ENCODE measurements at places on chromosomes 1 and 21.

DNA sequence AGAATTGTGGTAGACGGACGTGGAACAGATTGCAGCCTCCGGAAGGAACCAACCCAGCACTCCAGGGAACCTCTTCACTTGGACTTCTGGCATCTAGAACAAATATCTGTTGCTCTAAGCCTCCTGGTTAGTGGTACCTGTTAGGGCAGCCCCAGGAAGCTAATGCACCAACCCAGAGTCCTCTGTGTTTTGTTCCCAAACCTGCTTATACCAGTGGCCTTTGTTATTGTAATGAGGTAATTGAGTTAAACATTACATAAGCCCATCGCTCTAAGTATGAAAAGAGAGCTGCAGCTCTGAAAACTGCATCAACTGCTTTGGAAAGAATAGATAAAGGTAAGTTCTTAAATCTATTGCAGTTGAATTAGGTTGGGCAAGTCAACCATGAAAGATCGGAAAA is 516.7 kb downstream of the NPHP4 start:
- no peak for DNase-seq

DNA sequence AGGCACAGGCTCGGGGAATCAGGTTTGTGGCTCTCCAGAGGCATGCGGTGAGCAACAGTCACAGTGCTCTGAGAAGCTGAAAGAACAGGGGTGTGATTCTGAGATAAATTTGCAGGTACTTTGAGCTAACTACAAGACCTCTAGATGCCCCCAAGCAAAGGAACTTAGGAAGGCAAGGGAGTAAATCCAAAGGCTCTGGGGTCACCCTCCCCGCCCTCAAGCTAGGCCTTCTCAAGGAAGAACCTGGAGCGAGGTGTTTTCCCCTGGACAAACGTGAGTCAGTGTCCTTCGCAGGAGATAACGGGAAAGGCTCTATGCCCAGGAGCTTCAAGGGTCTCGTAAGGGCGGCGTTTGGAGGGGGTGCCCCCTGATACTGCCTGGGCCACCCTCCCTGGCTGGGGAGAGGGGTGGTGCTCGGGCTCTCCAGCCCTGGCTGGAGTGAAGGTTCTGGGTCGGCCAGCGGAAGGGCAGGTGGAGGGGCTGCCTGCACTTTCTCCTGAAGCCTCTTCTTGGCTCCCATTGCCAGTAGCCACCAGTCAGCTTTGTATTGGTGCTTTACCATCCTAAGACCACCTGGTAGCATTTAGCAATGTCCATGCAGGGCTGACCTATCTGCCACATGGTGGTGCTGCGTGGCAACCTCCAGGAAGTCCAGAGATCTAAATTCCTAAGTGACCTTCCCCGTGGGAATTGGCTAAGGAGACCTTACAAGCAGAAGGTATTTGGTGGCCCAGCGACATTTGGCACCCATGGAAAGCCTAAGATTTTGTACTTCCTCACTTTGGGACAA is 44.0 kb downstream of the GPR161 start:
- DNase-seq, result no peak

DNA sequence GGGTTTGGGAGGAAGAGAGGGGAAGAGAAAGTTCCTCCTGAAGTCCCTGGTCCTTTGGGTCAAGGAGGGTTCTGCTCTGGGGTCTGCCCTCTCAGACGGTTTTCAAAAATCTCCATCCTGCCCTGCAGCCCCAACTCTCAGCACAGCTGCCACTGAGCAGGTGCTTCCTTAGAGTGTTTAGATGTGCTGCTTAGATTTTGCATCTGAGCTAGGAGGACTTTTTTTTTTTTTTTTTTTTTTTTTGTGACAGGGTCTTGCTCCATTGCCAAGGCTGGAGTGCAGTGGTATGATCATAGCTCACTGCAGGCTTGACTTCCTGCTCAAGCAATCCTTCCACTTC is 324.9 kb upstream of the POU3F1 start:
- DNase-seq, result no peak

DNA sequence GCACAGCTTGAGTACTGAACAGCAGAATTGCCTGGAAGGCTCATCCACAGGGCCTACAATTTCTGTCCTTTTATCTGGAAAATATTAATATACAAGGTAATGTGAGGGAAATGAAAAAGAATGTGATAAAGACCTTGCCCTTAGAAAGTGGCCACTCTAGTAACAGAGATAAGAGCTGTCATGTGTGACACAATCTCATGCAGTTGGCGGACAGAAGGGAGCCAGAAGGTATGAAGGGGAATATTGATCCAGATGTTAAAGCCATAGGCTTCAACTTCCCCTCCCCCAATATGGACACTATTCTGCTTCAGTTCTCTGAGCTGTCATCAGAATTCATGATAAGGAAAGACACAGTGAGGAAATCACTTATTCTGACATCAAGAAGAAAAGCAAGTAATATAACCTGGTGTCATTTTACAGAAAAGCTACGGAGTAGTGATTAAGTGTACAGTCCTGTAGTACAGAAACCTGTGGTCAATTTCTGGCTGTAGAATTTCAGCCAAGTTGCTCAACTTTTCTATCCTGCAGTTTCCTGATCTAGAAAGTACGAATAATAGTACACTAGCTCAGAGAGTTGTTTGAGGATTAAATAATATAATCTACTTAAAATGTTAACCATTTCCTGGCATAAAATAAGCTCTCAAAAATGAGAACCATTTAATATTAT is 572.1 kb downstream of the DPYD start:
- DNase-seq, result no peak

GRCh38 chr1:223652436-223652941 is 13.0 kb downstream of the CAPN8 start:
- DNase-seq, result no peak

GRCh38 chr21:27333096-27333495 is 366.2 kb upstream of the ADAMTS5 start:
- no peak for DNase-seq

DNA sequence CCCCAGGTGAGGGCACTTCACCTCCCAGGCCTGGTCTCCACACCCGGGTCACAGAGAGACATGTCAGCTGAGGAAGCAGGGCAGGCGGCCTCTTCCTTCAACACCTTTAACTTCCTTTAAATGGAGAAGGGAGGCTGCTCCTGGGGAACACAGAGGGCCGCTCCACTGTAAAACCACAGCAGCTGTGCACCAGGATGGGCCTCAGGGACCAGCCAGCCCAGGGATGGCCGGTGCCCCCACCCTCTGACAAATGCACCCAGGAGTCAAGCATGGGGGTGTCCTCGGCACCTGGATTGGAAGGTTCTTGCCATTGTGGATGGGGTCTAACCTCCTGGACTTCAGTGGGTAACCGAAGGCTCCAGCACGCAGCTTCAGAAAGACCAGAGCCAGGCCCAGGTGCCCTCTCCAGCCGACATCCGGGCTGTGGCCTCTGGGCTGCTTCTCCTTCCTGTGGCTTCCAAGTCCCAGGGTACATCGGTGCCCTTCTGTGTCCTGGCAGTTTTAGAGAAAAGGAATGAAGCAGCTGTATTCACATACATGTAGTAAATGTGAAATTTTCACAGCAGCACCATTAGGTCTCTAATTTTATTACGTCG is 121.7 kb upstream of the COL6A1 start:
- DNase-seq, result no peak

DNA sequence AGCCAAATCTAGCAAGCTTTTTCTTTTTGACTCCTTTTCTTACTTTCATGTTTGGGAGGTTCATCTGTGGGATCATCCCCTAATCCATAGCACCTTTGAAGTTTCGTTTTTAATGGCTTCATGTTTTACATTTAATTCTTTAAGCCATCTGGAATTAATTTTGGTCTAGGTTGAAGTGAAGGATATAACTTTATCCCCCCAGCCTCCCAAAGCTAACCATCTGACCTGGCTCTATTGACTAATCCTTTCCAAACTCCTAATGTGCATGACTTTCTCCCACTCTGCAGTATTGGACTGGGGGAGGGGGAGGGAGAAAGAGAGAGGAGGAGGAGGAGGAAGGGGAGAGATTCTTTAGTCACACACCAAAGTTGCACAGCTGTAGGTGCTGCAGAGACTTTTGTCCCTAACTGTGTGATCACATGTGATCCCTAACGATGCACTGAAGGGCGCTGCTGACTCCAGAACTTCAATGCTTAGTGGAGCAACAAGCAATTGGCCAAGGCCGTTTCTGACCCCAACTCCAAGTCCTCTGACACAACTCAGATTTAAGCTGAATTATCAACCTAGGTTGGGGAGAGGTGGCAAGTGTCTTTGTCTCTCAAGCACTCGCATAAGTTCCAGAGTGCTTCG is 191.6 kb downstream of the HUNK start:
- no peak for DNase-seq

DNA sequence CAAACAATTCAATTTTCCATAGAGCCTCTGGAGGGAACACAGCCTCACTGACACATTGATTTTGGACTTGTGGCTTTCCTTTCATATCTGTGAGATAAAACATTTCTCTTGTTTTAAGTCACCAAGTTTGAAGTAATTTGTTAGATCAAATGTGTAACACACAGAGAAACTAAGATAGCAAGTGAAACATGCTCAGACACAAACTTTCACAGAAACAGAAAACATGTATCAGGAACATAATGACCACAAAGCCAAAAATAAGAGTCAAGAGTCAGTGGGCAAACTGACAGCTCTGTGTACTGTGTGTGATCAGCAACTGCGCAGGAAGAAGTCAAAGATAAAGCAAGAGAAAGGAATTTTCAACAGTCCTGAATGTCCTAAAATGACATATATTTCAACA is 1237.5 kb downstream of the AMY1C start:
- DNase-seq, result no peak

- DNase-seq, result no peak
These were observed 12.2 kb downstream of the AMY1C start for GRCh38 chr1:103761896-103762295.

DNA sequence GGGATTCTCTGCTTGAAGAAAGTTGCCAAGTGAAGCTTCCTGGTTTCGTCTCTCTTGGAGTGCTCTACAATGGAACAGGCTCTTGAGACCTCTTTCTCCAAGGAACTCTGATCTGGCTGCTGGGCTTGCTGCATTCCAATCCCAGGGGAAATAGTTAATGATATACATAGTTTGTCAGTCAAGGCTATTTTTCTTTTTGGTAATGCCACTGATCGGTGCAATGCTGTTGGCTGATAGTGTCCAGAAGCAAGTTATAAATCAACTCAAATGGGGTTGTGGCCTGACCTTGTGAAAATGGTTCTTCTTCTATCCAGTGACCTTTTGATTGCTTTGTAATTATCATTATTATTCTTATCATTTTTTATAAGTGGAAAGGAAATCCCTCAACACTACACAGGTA is 48.4 kb upstream of the TNFSF18 start:
- no peak for DNase-seq

GRCh38 chr1:239954836-239955235 is 136.8 kb upstream of the FMN2 start:
- no peak for DNase-seq

GRCh38 chr1:214455479-214455878 is 95.9 kb downstream of the PTPN14 start:
- DNase-seq, result no peak

DNA sequence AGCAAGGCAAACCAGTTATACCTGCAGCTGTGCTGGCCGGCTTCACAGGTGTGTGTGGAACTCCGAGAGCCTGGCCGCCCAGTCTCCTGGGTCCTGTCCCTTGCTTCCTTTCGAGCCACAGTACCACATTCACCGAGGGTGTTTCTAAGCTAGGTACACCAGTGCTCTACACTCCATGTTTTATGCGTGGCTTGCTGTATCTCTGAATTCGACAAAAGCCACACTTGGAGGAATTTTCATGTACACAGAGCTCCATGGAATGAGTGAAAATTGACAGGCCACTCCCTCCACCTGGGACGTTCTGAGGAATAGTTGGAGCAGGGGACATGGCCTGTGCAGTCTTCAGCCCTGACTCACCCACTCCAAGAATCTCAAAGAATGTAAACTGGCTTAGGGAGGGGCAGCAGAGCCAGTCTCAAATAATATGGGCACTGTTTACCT is 14.0 kb downstream of the ETS2 start:
- DNase-seq, result no peak

GRCh38 chr1:226862890-226863289 is 7.5 kb upstream of the PSEN2 start:
- no peak for DNase-seq

GRCh38 chr1:64956010-64956640 is 10.2 kb downstream of the JAK1 start:
- no peak for DNase-seq

DNA sequence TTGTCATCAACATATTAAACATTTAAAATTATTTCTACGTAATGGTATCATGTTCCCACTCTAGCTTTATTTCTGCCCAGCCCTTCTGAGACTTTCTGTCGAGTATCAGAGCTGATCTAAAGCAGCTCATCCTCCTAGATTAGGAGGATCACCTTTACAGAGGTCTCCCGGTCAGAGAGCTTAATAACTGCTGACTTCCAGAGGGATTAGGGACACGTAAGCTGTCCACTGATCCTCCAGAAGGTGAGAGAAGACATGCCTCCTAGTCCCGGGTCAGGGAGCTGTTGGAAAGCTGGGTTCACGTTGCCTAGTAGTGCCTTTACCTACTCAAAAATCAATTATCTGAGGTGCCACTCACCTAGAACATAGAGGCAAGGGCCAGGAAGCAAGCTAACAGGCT is 31.2 kb upstream of the NADK start:
- no peak for DNase-seq

GRCh38 chr1:149936170-149936991 is at the start of gene MTMR11:
Gene MTMR11, minus strand, starts transcription at chr1:149936879. Its CDS starts 232 bp downstream, at chr1:149936647.
- DNase-seq, result no peak

- no peak for DNase-seq
These were observed 49.5 kb downstream of the FGGY start for GRCh38 chr1:59346429-59346828.

- no peak for DNase-seq
These were observed 18.1 kb upstream of the PGD start for GRCh38 chr1:10380594-10381275.

GRCh38 chr1:234845836-234846235 is 235.9 kb upstream of the IRF2BP2 start:
- DNase-seq, result no peak

DNA sequence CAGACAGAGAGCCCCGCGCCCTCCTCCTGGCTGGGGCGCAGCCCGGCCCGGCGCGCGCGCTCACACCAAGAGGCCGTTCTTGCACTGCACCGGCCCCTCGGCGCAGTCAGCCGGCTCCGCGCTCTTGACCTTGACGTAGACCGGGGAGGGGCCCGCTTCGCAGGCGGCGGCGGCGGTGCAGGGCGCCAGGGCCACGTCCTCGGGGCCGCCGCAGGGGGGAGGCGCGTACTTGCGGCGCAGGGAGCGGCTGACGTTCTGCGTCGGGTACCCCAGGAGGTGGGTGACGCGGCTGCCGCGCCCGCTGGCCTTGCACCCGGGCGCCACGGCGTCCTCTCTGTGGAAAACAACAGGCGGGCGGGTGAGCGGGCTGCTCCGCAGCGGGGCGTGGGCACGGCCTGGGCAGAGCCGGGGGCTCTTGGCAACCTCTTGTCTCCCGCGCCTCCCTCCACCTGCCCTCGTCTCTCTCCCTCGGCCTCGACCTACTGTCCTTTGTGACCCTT is 7.7 kb downstream of the VSIG8 start:
- peak; percentile 81 for DNase-seq

DNA sequence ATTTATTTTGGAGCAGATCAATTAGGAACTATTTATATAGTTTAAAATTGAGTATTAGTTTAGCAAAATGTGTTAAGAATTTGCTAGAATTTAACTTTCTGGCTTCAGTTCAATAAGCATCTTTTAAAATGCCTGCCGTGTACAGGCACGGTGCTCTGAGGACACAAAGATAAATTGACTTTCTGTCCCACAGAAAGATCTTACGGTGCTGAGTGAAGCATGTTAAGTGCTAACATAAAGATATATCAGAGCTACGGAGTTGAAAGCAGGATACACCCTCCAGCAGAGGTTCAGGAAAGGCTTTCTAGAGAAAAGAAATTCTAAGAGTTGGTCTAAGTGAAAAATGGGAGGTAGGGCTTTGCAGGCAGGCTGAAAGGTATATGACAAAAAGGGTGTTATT is 305.4 kb downstream of the GRIK1 start:
- no peak for DNase-seq
